ENCODE measurements at places on chromosomes 12 and 14. TPM values are rescaled to one million over a fixed set of nuclear protein-coding genes. Genes with fewer than 3 reads are reported as not detected.

The KLRC2 gene
- polyA plus RNA-seq = not detected

DNA sequence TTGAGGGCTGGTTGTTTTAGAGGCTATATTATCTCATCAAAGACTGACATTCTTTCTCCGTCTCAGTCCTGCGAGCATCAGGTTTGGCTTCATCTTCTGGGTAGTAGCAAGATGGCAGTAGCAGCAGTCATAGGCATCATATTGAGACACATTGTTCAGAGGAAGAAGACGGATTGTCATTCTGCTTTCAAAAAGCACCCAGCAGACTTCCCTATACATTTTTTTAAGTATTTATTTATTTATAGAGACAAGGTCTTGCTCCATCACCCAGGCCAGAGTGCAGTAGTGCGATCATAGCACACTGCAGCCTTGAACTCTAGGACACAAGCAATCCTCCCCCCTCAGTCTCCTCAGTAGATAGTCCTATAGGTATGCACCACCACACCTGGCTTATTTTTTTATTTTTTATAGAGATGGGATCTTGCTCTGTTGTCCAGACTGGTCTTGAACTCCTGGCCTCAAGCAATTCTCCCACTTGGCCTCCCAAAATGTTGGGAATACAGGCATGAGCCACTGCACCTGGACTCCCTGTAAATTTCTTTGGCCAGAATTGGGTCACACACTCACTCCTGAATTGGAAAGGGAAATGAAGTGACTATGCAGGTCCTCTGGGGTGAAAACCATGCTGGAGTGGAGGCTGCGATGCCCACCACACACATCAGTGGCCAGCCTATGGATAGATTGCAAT lies 125.4 kb downstream of the SLC38A6 start:
- no peak for DNase-seq

The IFT43 gene
- polyA plus RNA-seq = 48.7 TPM

GRCh38 chr12:123532019-123532418 lies 1.5 kb downstream of the RILPL1 start:
- no peak for DNase-seq

GRCh38 chr14:67744046-67744445 lies 42.4 kb downstream of the RDH12 start:
- no peak for DNase-seq

DNA sequence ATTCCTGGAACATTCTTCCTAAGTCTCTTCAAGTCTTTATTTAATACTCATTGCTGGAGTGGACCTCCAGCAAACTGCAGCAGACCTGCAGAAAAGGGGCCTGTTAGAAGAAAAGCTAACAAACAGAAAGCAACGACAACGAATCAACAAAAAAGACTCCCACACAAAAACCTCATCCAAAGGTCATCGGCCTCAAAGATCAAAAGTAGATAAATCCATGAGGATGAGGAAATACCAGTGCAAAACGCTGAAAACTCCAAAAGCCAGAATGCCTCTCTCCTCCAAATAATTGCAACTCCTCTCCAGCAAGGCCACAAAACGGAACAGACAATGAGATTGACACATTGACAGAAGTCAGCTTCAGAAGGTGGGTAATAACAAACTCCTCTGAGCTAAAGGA lies 472.2 kb downstream of the C12orf50 start:
- DNase-seq = no peak

GRCh38 chr14:86961106-86961716 lies 1031.8 kb downstream of the GALC start:
- DNase-seq = no peak

DNA sequence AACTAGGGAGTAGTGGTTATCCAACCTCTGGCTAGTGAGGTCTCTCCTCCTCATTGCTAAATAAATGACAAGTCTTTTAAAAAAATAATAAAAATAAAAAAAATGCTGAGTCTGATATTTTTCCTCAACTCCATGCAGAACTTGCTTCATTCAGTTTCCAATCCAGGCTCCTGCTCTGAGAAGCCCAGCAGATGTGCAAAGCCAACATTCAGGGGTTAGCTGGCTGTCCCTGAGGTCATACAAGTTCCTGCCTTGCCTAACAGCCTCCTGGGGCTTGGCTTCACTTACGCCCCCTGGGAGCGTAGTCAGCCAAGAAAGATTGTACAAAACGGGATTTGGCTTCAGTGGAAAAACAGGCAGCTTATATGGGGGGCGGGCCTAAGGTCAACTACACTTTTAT lies 23.3 kb downstream of the RTRAF start:
- no peak for DNase-seq

DNA sequence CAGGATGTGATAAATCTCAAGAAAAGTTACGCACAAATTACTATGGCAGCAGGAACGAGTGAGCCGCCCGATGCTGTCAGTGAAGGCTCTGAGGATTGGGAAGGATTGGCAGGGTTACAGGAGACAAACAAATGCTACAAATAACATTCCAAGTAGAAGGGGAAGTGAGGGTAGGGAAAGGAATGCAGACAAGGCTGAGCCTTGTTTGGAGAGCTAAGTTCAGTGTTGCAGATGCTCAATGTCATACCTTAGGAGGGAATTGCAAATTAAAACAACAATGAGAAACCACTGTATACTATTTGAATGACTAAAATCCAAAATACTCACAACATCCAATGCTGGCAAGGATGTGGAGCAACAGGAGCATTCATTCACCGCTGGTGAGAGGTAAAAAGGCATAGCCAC lies 1.3 kb downstream of the CLEC9A start:
- no peak for DNase-seq

The SMCO3 gene
- 2.8 TPM for polyA plus RNA-seq

- no peak for DNase-seq
Observed at GRCh38 chr14:101889898-101890297, 74.5 kb upstream of the DYNC1H1 start.

- no peak for DNase-seq
Observed at GRCh38 chr12:2745655-2746054, 49.1 kb upstream of the FKBP4 start.

The FOXG1 gene
- polyA plus RNA-seq = not detected

The IAPP gene
- polyA plus RNA-seq = not detected

- DNase-seq = no peak
Observed at GRCh38 chr12:132033627-132034026, 83.9 kb downstream of the EP400 start.

The TMEM253 gene
- 1.7 TPM for polyA plus RNA-seq

GRCh38 chr14:40599725-40600124 lies 1007.0 kb upstream of the LRFN5 start:
- no peak for DNase-seq

The KDM5A gene
- polyA plus RNA-seq = 44.1 TPM

The C12orf60 gene
- polyA plus RNA-seq = 5.4 TPM

- no peak for DNase-seq
Observed at GRCh38 chr14:89724628-89724960, 229.9 kb downstream of the EFCAB11 start.

DNA sequence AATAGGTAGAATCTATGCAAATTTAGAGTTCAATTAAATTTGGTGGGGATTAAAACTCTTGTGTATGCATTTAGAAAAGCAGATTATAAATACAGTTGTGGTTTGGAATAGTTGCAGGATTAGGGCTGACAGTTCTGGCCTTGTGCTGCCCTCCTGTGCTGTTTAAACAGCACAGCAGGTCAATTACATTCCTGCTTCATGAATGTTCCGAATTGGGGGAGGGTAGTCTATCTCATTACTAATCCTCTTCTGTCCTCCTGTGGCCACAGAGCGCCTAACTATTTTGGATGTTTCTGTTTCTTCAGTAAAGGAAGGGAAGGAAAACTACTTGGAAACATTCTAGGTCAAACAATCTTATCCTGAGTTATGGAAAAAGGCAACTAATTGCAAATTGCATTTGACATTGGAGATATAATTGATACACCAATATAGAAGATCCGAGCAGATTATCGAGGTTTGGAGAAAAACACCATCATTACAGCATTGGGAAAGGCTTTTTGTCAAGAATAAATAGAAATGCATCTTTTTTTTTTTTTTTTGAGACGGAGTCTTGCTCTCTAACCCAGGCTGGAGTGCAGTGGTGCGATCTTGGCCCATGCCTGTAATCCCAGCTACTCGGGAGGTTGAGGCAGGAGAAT lies 8.7 kb upstream of the GPR19 start:
- DNase-seq = no peak

The SERPINA5 gene
- 15.2 TPM for polyA plus RNA-seq

The SCNN1A gene
- polyA plus RNA-seq = 74.0 TPM

GRCh38 chr12:111443086-111443485 lies 37.4 kb downstream of the SH2B3 start:
- DNase-seq = no peak

DNA sequence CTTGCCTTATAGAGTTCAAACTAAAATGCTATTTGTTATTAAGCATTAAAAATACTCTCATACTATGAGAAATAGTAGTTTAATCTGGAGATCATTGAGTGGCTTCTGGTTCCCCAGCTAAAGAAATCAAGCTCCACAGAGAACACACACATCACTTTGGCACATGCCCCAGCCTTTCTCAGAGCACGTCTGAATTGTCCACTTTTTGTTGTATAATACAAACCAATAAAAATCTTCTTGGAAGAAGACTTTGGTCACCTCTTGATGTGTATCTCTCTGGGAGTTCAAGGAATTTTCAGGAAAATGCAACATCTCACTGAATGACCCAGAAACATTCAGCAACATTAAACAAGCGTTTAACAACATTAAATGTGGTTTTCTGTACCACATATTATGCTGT lies 413.9 kb downstream of the GALC start:
- DNase-seq = no peak

GRCh38 chr14:56522403-56522802 lies 57.2 kb upstream of the TMEM260 start:
- no peak for DNase-seq

DNA sequence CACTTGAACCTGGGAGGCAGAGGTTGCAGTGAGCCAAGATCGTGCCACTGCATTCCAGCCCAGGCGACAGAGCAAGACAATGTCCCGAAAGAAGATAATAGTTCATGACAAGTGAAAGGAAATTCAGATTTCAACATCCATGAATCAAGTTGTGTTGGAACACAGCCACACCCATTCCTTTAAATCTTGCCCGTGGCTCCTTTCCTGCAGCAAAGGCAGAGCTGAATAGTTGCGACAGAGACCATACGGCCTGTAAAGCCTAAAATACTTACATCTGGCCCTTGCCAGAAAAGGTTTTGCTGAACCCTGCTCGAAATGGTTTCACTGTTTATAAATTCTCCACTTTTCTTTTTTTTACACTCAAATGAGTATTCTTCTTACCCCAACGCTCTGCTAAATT lies 17.7 kb upstream of the ITPK1 start:
- DNase-seq = no peak

The FBXW8 gene
- polyA plus RNA-seq = 23.7 TPM

- DNase-seq = no peak
Observed at GRCh38 chr12:129190827-129191226, 337.5 kb downstream of the GLT1D1 start.

The SERPINA12 gene
- 0.29 TPM for polyA plus RNA-seq

- no peak for DNase-seq
Observed at GRCh38 chr14:90457186-90457585, 60.4 kb downstream of the CALM1 start.

DNA sequence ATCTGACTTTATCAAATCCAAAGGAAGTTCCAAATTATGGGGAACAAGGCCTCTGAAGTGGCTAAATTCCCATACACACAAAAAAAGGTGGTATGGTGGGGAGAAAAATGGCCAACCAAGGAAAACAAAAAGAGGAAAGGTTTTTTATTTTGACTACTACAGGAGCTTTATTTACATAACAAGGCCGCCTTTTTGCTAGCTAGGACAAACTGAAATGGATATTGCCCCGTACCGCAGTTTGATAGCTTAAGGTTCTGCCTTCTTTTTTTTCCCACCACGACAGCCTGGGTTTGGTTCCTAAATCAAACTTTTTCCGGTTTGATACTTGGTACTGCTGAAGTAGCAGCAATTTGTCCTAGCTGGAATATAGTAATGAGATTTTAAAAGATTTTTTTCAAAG lies 66.8 kb downstream of the COX16 start:
- no peak for DNase-seq

The NYNRIN gene
- polyA plus RNA-seq = 47.7 TPM

Measured in right renal cortex interstitium (tissue), 3 donors.